ENCODE measurements at places on chromosomes 3 and 15. TPM values are rescaled to one million over a fixed set of nuclear protein-coding genes. Genes with fewer than 3 reads are reported as not detected.

The NLGN1 gene
- 17.8 TPM for total RNA-seq

The SAXO2 gene
- not detected for total RNA-seq

The CIB2 gene
- total RNA-seq = 1.2 TPM

The FSTL1 gene
- total RNA-seq = 601 TPM

The TBL1XR1 gene
- 109 TPM for total RNA-seq

The HRG gene
- total RNA-seq = not detected

The LRRC3B gene
- total RNA-seq = not detected

The ZMYND10 gene
- not detected for total RNA-seq

The CACNA1D gene
- 1.5 TPM for total RNA-seq

The MFSD1 gene
- total RNA-seq = 114 TPM

The CCR1 gene
- 27.7 TPM for total RNA-seq

The CASR gene
- not detected for total RNA-seq

The ROBO2 gene
- total RNA-seq = 9.8 TPM

The C3orf52 gene
- 8.8 TPM for total RNA-seq

The KNL1 gene
- 0.27 TPM for total RNA-seq

The PLA2G4E gene
- not detected for total RNA-seq

- no peak for DNase-seq
Observed at GRCh38 chr3:39000008-39000450, 51.7 kb downstream of the SCN11A start.

GRCh38 chr3:43477600-43477999, 144.2 kb downstream of the ANO10 start:
- no peak for DNase-seq

GRCh38 chr3:22621205-22621809, 581.8 kb upstream of the UBE2E2 start:
- DNase-seq = no peak

DNA sequence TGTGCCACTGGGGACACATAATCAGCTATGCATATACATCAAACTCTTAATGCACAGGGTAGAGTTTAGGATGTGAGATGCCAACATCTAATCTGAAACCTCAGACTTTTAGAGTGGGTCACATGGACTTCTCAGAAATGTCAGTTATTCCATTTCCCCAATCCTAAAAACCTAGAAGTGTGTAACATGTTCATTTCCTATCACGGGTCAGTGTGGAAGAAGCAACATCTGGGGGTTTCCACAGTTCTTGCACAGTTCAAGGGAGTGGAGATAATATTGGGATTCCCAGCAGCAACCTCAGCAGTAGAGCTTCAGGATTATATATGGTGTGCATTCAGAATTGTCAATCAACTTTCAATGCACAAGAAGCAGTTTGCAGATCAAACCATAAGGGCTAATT, 44.4 kb upstream of the SPRED1 start:
- no peak for DNase-seq

- DNase-seq = no peak
Observed at GRCh38 chr15:66707310-66708082, 5.5 kb downstream of the SMAD6 start.

GRCh38 chr15:41810651-41811431, 17.1 kb upstream of the JMJD7 start:
- no peak for DNase-seq

DNA sequence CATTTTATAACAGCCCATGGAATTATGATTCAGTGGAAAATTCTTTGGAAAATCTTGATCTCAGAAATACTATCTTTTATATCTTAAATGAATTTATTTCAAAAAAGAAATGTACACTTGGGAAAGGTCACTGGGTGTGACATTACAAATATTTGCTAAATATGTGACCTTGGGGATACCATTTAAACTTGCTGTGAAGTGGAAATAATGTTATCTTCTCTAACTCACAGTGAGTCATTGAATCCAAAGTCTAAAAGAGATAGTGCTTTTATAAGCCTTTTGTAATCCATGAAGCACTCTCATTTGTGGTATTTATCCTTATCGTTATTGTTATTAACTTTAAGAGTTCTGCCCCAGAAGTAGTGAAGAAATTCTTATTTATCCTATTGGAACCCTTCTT, 289.8 kb upstream of the SEMA6D start:
- DNase-seq = no peak

DNA sequence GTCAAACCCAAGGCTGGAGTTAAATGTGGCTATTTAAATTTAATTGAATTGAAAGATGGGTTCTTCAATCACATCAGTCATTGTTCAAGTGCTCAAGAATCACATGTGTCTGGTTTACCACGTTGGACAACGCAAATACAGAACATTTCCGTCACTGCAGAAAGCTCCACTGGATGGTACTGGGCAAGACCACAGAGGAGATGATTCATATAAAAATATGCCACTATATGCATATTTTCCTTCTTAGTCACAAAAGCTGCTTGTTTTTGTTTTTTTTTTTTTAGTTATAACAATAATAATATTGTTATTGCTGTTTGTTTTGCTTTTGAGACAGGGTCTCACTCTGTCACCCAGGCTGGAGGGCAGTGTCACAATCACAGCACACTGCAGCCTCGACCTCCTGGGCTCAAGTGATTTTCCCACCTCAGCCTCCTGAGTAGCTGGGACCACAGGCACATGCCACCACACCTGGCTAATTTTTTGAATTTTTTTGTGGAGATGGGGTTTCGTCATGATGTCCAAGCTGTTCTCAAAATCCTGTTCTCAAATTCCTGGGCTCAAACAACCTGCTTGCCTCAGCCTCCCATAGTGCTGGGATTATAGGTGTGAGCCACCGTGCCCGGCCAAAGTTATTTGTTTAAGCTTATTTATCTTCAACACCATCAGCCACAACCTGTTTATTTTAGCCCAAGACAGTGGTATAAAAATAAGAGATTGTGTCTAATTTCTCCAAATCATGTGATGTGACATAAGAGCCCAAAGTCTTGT, 19.4 kb downstream of the RTP3 start:
- no peak for DNase-seq

DNA sequence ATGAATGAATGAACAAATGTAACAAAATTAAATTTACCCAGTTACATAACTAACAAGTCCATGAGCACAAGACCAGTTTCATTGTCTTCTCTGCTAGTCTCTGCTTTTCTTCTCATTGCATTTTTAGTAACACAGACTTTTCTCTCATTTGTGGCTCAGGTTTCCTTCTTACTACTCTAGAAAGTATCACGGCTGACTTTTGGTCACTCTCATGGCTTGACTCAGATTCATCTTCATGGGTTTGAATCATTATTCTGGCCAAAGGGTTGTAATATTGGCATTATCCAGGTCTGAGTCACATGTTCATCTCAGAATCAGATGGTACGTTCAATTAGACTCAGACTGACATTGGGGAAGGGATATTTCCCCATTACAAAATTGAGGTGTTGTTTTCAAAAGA, 121.5 kb upstream of the SATB1 start:
- no peak for DNase-seq

DNA sequence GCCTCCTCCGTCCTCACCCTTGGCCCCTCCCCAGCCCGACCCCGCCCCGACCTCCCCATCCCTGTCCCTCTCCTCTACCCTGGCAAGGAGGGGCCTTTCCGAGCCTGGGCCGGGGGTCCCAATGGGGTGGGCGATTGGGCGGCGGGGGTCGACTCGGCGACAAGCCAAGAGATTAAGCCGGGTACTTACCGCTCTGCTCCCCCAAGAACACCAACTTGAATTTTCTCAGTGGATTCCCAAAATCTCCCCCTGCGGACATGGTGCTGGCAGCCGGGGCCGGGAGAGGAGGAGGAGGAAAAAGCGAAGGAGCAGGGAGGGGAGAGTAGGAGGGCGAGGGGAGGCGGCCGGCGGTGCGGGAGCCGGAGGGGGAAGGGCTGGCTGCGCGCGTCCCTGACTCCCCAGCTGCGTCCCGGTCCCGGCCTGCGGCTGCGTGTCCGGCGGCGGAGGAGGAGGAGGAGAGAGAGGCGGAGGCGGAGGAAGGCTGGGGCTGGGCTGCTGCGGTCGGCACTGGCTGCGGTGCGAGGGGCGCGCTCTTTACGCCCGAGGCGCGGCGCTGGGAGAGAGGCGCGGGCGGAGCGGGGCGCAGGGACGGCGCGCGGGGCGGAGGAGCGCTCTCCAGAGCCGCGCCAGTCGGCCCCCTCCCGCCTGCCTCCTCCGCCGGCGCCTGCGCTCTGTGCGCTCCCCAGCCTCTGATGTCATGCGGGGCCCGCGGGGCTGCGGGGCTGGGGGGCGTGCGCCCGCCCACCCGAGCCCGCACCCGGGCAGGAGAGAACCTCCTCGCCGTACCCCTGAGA, at the start of gene RAB6B:
TSS of gene RAB6B (minus strand) at position 675 of the 794 bp plus-strand sequence. CDS start at position 259, 416 bp downstream.
- no peak for DNase-seq

GRCh38 chr3:112397556-112397955, 64.6 kb downstream of the CD200 start:
- DNase-seq = no peak

DNA sequence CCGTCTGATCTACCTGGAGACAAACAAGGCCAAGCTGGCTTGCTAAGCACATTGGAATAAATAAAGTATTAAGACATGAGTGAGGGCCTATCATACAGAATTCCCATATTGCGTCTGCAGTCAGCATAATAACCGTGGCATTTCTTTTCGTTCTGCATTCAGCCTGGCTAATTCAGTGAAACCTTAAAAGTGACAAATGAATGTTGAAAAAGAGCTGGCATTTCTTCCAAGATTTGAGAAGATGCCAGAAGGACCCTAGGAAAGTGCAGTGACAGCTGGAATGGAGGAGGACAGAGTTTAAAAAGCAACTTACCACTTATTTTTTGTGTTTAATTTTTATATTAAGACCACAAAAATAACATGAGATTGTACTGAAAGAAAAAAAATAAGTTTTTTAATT, 67.1 kb downstream of the SUCLG2 start:
- no peak for DNase-seq

- DNase-seq = no peak
Observed at GRCh38 chr3:8882171-8882593, 81.1 kb downstream of the RAD18 start.

- no peak for DNase-seq
Observed at GRCh38 chr3:161879470-161879869, 382.9 kb downstream of the OTOL1 start.

DNA sequence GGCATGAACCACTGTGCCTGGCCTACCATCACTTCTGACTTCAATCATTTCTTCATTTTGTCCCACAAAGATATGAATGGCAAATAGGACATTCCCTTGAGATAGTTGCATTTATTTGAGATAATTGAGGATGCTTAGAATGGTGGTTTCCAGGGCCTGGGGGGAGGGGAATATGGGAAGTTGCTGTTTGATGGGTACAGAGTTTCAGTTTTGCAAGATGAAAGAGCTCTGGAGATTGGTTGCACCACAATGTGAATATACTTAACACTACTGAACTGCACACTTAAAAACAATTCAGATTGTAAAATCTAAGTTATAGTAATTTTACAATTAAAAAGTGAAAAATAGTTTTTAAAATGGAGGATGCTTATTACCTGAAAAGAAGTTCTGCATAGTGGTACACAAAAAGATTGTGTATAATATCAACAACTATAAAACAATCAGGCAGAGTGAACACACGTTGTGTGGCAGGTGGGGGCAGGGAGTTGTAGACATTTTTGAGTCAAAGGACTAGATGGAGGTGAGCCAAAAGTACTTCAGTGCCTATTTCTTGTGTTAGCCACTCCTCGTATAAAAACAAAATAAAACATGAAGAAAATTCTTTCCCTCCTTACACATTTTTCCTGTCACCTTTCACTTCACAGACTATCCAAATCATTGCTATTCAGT, 18.5 kb upstream of the RIOX2 start:
- no peak for DNase-seq

- DNase-seq = no peak
Observed at GRCh38 chr3:127788451-127788909, 33.8 kb downstream of the MGLL start.

DNA sequence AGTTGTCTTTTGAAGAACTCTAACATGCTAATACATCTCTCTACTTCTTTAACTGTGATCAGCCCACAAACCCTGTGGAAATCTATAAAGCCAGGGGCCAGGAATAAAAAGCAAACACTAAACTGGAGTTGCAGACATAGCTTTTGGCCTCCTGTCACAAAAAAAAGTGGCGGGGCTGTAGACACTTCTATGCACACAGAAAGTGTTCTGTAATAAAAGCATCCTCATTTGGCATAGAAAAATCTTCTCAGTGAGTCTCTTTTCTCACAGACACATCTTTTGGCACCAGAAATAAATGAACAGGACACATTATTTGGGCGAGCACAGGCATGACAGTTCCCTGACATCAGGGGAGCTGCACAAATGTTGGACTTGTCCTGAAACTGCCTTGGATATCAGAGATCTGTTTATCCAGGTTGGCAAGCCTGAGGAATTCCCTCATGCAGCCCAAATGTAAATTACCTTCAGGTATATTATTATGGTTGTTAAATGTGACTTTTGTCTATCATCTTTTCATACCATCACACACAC, 355.4 kb downstream of the FGF12 start:
- DNase-seq = no peak

DNA sequence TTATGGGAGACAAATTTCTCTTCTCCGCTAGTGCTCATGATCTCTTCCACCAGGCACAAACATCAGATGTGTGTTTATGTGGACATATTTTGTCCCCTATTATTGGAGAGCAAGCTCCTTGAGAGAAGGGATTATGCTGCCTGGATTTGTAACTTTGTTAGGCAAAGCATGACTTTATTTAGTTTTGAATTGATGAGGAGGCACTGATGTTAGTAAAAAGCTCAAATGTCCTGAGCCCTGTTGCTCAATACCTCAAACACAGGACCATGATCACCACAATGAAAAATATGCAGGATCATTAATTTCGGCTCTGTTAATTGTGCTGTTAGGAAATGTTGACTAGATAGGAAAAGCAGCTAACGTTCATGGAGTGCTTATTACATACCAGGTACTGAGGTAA, 29.1 kb downstream of the SCG5 start:
- DNase-seq = no peak

GRCh38 chr3:40170395-40170794, 139.1 kb upstream of the EIF1B start:
- no peak for DNase-seq

All from thoracic aorta (tissue), 2 donors.